Fibroblast of gingiva (primary cell): ENCODE measurements at places on chromosomes 5 and 9.
A peak's percentile ranks its signal among the peaks of the same experiment; 100 is the strongest.

GRCh38 chr9:133539991-133540697 lies 5.6 kb downstream of the ADAMTSL2 start:
- no peak for DNase-seq

- DNase-seq = peak; percentile 23
Measured at GRCh38 chr5:168879929-168880328, 300.8 kb upstream of the PANK3 start.

GRCh38 chr5:179792612-179793467 lies 946 bp upstream of the LTC4S start:
- no peak for DNase-seq

- no peak for DNase-seq
Measured at GRCh38 chr9:3058409-3058808, 214.5 kb upstream of the PUM3 start.

DNA sequence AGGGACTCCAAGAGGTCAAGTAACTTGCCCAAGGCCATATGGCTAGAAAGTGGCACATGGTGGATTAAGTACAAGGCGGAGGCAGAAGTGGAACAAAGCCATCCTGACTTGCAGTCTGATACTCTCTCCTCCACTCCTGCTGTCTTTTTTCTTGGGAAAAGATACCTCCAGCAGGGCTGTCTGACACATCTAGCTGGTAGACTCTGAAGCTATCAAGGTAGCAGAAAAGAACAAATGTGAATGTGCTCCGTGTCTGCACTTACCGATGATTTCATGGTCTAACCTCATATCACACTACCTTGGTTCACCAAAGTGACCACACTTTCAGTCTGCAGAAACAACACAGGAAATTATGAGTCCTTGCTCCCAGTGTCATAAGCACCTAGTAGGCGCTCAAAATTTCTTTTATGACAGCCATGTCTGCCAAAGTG lies 284.8 kb downstream of the CRB2 start:
- no peak for DNase-seq

- no peak for DNase-seq
Measured at GRCh38 chr5:168123631-168124528, 167.6 kb upstream of the WWC1 start.

DNA sequence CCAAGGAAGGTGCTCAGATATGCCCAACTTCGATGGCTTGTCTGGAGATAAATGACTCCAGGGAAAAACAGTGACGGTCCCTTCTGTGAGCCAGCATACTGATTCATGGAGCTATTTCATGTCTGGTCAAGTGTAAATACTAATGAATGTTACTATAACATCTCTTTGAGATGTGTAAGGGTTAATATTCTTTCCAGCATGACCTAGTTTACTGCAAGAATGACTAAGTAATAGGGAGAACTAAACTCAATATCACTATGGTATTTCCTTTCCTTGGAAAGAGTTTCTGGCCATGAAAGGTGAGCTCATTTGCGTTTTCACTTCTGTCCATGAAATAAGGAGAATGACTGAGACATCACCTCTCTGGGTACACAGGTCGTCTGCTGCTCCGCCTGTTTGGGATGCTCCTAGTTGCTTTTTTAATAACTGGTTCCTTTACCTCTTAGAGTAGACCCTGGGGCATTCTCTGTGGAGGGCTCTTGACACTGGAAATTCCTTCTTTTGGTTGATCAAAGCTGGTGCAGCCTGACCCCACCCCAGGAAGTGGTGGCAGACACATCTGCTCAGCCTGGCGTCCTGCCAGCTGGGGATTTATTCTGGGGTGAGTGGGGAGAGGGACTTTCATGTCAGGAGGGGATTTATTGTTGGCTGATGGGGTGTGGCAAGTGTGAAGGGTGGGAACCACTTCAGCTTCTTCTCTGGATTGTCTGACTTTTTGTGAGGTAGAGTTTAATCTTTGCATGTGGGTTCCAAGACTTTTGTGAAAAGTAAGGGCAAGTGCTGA lies 250.0 kb upstream of the MPDZ start:
- DNase-seq = no peak

DNA sequence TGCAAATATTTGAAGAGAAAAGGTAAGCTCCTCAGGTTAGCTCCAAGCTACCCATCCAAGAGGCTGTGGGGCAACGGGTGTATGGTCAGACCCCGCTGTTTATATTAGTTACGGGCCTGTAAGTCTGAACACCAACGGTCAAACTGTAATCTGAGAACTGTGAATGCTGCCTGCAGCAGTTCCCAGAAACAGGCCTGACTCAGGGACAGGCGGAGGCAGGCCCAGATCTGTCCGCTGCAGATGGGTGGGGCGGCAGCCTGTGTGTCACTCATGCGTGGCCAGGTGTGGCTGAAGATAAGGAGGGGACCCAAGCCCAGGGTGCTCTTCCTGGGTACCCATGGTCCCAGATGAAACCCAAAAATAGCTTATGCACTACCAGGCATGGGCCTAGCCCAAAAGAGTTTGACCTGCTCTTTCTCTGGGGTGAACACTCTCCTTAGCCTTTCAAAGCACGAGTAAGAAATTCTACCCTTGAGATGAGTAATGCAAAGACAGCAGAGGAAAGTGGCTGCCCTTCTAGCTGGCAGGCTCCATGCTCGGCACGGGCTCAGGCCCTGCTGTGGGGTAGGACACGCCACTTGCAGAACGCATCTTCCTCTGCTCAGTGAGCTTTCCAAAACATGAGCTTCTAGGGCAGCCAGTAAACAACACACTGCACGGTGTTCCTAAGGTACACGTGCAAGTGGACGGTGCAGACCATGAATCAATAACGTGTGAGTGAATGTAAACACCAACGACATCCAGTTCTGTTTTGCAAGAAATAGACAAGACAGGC lies 9.1 kb downstream of the UBAC1 start:
- DNase-seq = peak; percentile 35

GRCh38 chr5:133785182-133785581 lies 172.8 kb upstream of the FSTL4 start:
- DNase-seq = no peak

- DNase-seq = no peak
Measured at GRCh38 chr9:109447329-109448076, 50.6 kb downstream of the PTPN3 start.

DNA sequence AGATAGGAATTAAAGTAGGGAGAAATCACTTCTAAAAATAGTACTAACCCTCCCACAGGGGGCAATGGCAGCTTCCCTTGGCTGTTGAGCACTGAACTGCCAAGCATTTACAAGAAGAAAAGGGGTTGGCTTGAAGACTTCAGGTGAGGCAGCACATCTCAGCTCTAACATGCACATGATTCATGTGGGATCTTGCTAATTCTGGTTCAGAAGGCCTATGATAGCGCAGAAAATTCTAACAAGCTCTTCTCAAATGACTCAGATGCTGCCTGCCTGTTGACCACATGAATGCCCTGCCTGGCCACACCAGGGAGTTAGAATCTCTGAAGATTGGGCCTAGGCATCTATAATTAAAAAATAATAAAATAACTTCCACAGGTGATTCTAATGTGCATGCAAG lies 22.6 kb downstream of the CD180 start:
- DNase-seq = no peak

DNA sequence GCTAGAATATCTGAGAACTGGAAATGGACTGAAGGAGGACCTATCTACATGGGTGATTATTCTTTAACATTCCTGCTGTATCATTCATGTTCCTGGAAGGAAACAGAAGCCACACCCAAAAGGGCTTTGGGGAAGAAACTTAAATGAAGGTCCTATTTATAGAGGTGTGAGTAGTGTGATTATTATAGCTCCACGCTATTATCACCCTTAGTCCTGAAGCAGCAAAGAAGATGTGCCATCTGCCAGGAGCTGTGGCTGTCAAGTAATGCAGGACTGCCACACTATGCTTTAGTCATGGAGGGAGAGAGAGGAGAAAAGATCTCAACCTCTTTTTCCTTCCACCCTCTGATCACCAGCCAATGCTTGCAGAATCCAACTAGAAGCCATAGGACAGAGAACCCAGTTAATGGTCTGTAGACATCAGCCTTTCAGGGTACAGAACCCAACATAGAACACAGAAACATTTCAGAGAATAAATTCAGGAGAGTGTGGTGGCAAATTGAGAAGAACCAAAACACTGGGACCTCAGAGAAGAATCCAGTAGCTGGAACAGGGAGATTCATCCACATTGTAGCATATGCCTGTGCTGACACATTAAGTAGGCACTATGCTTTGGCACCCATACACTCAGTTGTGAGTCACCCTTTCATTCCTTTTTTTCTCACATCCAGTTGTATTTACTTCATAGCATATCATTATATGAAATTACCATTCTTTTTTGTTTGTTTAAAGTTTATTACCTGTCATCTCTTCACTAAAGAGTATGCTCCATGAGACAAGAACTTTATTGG lies 21.0 kb upstream of the RNF180 start:
- DNase-seq = peak; percentile 27

GRCh38 chr9:124022201-124023121 lies 10.9 kb downstream of the LHX2 start:
- DNase-seq = no peak

DNA sequence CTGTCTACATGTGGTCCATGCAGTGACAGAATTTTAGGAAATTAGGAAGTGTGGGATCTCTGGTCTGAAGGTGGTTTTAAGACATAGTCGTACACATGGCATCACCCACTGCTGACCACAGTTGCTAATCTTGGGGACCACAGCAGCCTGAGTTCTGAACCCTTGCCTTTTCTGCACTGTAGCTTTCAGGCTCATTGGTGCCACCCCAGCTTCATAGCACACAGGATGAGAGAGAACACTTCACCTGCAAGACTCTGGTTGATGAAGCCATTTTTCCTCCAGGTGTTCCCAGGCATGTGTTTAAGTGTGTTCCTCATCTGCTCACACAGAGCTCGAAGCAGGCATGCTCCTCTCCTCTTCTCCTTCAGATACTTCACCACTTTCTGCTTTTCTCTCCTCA lies 68.2 kb upstream of the S1PR3 start:
- no peak for DNase-seq

DNA sequence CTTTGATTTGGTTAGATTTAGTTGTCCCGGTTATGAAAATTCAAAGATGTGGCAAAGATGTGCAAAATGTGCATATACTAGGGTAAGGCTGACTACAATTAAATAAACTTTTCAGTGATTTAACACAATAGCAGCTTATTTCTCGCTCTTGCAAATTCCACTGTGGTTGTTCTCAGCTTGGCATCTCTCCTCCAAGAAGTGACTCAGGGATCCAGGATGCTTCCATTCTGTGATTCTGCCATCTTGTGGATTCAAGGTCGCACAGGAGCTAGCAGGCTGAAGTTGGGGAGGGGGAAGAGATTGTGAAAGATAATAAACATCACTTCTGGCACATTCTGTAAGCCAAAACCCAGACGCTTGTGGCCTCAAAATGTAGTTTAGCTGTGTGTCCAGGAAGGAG lies 60.1 kb upstream of the TGFBR1 start:
- DNase-seq = no peak

- DNase-seq = peak; percentile 87
Measured at GRCh38 chr5:172276214-172276613, 7.3 kb downstream of the UBTD2 start.

GRCh38 chr9:33446946-33447798 lies at the start of gene AQP3:
Gene AQP3, minus strand, starts transcription at chr9:33447593. Its CDS starts 63 bp downstream, at chr9:33447530.
- peak; percentile 41 for DNase-seq

GRCh38 chr9:4220346-4220745 lies 79.5 kb downstream of the GLIS3 start:
- no peak for DNase-seq

DNA sequence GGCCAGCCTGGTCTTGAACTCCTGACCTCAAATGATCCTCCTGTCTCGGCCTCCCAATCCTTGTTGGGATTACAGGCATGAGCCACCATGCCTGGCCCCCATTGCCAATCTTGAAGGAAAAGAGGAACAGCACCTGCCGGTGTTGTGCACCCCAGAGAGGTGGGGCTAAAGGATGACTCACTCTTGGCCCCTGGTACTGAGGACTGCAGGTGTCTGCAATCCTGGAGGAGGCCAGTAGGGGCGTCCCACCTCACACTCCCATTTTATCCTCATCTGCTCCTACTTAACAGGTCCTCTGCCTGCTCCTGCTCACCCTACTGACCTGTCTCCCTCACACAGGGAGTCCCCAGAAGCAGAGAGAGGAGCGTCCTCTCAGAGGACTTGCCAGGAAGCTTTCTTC lies 390.4 kb downstream of the ARHGEF28 start:
- DNase-seq = no peak

- peak; percentile 96 for DNase-seq
Measured at GRCh38 chr9:84851935-84852585, 182.5 kb downstream of the NTRK2 start.

GRCh38 chr5:61232490-61233050 lies 70.3 kb upstream of the SMIM15 start:
- peak; percentile 79 for DNase-seq
